ENCODE measurements at places on chromosomes 12 and 14.

- DNase-seq, result peak; percentile 27
Measured at GRCh38 chr12:29088611-29089219, 60.4 kb upstream of the FAR2 start.

GRCh38 chr12:82600379-82600778, 86.3 kb upstream of the TMTC2 start:
- no peak for DNase-seq

DNA sequence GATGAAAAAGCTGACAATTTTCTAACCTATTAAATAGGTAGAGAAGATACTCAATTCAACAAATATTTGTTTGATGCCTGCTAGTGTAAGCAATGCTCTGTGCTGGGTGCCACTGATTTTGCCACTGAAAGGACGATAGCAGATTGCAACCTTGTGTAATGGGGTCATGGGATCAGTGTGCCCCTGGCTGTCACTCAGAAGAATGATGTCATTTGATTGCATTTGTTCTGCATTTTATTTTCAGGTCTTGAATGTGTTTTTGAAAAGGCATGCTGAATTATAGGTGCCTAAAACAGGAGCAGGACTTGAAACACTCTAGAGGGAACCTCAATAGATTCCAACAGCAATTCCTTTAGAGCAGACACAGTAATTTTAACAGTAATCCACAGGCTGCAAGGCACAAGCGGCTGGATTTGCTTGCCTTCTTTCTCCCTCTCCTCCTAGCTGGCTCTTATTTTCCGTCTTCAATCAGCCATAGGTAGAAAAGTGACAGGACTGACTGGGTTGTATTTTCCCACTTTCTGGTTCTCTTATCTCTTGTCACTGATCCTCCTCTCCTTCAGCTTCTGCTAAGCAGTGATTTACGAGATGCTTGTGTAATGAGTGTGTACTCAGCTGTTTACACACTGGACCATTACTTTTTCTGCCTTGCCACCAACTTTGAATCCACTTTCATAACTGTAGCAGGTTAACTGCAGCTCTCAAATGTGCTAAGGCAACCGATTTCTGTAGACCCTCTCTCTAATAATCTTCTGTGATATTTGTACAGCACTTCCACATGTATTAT, 4.1 kb downstream of the PLXNC1 start:
- no peak for DNase-seq

GRCh38 chr12:23484238-23484637, 465.2 kb downstream of the SOX5 start:
- DNase-seq, result no peak

DNA sequence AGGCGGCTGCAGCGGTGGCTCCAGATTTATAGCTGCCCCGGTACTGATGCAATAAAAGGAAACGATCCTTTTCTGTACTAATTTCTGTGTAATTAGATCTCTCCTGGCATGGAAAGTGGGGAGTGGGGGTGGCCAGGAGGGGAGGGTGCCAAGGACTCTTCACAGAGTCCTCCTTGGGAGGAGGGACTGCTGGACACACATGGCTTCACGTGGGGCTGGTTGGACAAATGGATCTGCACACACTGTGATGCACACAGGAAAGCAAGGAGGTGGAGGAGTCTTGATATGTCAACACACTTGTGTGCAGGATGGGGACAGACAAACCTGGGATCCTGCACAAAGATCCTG, 23.8 kb upstream of the ATP5MC2 start:
- no peak for DNase-seq

GRCh38 chr14:55059333-55059732, 7.9 kb downstream of the MAPK1IP1L start:
- no peak for DNase-seq

DNA sequence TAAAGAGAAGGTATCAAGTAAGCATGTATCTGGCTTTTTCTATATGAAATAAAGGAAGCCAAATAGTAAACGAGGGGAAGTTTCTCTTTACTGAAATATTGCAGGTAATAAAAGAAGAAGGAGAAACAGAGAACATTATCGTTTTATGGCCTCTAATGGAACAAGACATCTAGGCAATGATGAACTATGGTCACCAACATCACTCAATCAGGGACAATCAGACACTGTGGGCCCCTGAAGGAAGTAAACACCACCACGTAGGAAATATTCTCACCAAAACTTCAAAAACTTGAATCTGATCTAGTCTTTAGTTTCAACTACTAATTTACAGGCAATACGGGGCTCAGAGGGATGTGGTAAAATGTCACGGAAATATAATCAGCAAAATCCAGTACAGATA, 15.9 kb downstream of the HEBP1 start:
- DNase-seq, result no peak

- no peak for DNase-seq
Measured at GRCh38 chr12:13891902-13892301, 89.5 kb downstream of the GRIN2B start.

GRCh38 chr12:15278816-15279658, 43.3 kb upstream of the PTPRO start:
- peak; percentile 11 for DNase-seq

DNA sequence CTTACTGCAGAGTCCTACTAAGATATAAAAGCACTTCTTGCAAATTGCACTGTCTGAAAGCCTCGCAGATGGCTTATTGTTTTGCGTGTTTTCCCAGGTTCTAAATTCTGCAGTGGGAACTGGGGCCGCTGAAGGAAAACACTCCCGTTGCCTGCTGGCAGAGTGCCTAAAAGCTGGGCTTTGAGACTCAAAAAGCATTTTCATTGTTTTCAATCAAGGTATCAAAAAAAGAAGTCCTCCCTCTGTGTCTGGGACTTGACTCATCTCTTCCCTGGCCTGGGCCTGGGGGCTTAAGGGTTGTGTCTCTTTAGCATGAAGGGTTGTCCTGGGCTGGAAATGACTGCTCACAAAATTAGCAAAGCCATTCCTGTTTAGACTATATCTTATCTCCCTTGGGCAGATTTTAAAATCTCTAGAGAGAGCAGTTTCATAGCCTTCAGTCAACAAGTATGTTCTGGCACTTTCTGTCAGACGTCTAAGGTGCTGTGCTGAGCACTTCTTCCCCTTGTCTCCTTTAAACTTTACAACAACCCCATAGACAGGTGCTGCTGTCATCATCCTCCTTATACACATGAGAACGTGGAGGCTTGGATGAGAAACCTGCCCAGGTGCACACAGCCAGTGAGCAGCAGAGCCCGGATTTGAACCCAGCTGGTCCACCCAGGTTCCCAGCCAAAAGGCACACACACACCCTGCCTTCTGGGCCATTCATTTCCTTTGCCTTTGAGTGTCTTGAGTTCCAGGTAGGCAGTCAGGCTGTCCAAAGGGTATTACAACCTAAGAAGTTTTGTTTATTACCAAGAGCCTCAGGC, 31.1 kb downstream of the ELK3 start:
- no peak for DNase-seq

DNA sequence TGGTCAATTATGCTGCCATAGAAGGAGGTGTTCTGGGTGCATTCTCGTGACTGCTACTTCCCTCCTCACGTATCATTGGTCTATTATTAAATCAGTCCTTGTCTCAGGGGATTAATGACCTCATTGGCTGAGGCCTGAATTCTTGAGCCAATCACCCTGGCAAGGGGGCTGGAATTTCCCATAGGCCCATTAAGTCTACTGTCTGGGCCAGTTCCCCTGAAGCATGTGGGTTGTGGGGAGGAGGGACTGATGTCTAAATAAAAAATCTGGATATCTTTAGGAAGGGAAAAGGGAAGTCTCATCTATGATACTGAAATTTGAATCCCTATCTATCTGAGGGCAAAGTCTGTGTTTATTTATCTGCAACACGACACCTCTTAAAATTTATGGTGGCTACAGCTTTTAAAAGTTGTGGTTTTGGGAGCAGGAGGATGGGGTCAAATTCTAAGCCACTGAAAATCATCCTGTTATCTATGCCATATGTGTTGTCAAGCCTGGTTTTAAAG, 71.9 kb downstream of the DYRK2 start:
- DNase-seq, result no peak

DNA sequence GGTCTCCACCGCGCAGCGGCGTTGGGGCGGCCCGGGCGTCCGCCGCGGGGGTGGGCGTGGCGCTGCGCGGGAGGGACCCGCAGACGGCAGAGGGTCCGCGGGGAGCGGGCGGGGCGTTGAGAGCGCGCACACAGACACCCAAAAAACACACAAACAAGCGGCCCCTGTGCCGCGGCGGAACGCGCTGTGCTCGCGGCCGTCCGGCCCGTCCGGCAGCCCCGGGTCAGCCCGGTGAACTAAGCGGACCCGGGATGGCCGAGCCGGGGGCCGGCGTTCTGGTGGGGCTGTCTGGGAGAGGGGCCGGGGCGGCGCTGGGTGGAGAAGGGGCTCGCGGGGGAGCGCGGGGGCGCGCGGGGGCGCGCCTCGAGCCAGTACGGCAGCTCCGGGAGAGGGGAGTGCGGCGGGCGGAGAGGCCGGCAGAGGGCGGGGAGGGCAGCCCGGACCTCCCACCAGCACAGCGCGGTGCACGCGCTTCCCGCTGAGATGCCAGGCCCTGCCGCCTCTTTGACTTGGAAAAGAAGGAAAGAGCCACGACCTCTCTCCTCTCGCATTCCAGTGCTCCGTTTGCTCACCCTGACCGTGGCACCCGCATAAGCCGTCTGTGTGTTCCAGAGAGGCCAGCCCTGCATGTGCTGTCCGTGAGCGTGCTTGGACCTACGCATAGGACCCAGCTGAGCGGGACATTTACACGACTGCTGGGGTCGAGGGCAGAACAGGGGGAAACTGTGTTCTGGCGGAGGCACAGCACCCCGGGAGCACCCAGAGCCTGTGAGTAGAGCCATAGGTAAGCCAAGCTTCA, 10.3 kb downstream of the SLC6A12 start:
- DNase-seq, result no peak

DNA sequence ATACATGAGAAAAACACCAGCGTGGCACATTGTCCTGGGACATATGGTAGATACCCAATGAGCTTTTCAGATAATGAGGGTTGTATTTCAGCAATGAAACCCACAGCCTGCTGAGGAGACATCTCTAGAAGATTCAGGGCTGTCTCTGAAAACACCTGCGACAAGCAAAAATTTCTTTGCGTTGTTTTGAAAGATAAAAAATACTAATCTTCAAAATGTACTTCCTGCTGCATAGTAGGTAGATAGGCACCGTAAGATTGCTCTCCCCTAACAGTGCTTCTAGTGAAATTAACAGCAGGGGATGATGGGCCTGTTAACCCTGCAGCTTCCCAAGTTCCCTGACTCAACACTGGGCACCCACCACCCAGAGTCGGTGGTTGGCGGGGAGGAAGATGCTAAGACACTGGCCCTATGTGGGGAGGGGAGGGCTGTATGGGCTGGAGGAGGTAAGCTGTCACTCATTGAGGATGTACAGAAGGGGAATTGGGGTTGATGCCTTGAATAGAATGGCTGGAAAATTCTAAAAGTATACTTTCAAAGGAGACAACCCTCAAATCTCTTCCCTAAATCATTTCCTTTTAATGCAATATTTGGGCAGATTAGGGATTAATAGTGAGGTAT, 20.0 kb downstream of the ZFP36L1 start:
- DNase-seq, result no peak

GRCh38 chr12:18859400-18859799, 121.5 kb downstream of the CAPZA3 start:
- no peak for DNase-seq

DNA sequence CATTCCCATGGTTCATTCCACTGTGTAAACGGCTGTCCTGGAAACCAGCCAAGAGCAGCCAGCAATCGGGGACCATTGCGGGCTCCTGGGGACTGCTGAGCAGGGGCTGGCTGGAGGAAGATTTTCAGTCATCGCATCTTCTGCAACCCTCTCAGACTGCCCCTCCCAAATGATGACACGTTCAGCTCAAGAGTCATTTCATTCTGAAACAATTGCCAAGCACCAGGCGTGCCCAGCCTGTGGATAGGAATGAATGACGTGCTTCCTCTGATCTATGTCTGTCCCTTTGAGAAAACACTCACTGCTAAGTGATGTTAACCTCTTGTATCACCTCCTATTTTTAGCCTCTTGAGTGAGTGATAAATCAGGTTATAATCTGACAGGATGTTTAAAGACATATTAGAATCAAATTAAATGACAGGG, 62.0 kb downstream of the NDUFA12 start:
- DNase-seq, result peak; percentile 38

- no peak for DNase-seq
Measured at GRCh38 chr12:113825705-113826104, 140.4 kb downstream of the RBM19 start.

- no peak for DNase-seq
Measured at GRCh38 chr12:4910502-4911315, 1.0 kb downstream of the KCNA1 start.

GRCh38 chr12:110597885-110598284, 14.8 kb upstream of the PPTC7 start:
- DNase-seq, result no peak

DNA sequence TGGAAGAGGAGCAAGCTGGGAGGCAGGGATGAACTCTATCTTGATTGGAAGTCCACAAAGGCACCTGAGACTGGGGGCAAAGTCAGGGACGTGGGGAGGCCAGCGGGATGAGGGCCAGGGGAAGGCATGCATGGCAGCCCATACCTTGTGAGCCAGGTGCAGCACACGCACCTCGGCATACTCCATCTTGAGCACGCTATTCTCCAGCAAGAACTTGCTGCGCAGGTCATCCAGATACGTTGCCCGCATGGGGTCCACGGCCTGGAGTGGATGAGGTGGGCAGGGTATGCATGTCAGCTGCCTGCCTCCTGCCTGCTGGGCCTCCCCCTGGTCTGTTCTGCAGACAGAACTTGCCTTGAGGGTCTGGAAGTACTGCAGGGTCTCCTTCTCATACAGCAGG, 3.9 kb downstream of the RABGGTA start:
- no peak for DNase-seq

DNA sequence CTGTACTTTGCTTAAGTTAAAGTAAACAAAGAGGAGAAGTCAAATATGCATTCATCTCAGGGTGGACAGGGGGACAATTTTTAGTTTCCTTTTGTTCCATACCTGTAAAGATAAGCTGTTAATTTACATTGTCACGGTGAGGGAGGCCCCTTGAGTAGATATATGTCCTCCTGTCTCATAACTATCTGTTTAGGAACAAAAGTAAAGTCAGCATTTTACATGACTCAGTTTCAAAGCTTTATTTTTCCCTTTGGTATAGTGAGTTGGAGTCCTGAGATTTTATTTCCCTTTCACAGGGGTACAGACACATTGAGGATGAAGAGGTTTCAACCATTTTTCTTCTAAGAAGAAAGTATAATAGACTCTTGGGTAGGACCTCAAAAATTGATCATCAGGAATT, 50.1 kb downstream of the TESPA1 start:
- no peak for DNase-seq

DNA sequence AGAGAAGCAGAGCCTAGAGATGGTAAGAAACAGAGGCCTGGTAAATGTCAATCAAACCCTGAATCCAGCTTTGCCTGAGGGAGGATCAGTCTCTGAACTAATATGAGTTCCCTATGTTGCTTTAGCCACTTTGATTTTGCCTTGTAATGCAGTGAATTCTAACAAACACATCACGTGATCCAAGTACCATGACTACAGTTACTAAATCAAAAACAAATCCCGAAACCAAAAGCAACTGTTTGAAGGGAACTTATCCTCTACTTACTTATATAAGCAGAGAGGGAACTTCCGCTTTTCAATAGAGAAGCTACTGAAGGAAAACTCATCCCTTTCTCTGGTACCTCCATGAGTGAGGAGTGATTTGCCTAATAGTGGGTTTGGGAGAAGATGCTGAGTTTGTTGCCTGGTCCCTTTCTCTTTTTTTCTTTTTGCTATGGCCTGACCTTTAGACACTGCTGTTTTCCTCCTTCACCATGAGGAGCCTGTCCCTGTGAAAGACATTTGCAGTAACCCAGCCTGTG, 7.7 kb upstream of the PPTC7 start:
- peak; percentile 72 for DNase-seq
